ENCODE measurements at places on chromosomes 11 and 22.

- no peak for DNase-seq
Observed at GRCh38 chr11:115819014-115819413, 314.8 kb upstream of the CADM1 start.

- no peak for DNase-seq
Observed at GRCh38 chr11:127059286-127059685, 58.7 kb upstream of the KIRREL3 start.

DNA sequence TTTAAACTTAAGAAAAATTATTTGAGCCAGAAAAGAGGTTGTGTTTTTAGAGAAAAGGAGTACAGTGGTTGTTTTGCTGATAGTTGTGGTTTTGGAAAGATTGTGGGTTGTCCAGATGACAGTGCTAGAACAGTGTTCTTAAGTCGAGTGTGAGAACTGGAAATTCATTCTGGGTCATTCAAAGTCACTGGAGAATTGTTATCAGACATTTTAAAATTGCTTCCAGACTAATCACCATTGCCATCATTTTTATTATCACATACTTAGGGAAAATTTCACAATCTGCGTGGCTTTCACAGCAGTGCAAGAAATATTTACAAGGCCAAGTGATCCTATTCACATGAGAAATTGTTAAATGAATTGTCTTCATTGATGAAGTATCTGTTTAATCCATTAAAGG is 242.2 kb upstream of the DDI1 start:
- DNase-seq = no peak

GRCh38 chr11:35623621-35624168 is 5.4 kb downstream of the FJX1 start:
- peak; percentile 61 for DNase-seq

GRCh38 chr11:10505278-10506007 is 35.5 kb downstream of the RNF141 start:
- DNase-seq = no peak

DNA sequence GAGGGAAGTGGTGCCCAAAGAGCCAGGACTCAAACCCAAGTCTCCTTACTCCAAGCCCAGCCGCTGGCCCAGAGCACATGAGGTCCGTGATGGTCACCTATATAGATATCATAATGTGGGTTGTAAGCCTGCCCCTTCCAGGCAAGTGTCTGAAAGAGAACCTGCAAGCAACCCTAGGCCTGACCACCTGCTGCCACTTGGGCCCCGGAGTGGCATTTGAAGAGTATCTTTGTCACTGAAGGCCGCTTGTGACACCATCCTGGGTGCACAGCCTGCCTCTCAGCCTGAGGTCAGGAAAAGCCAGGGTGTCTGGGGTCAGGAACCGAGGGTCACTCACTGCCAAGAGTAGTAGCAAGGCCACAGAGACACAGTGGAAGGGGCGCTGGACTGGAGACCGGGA is 32.4 kb downstream of the OTOG start:
- DNase-seq = no peak

- no peak for DNase-seq
Observed at GRCh38 chr22:49325531-49326395, 501.9 kb downstream of the BRD1 start.
